ENCODE measurements at places on chromosomes 2 and 18.

GRCh38 chr2:206341396-206341795 is 66.9 kb downstream of the ZDBF2 start:
- no peak for DNase-seq

GRCh38 chr2:60608679-60609078 is 55.2 kb upstream of the BCL11A start:
- no peak for DNase-seq

- no peak for DNase-seq
Observed at GRCh38 chr18:62521593-62521992, 1.2 kb upstream of the ZCCHC2 start.

- DNase-seq = no peak
Observed at GRCh38 chr18:79964330-79965118, at the start of gene HSBP1L1. TSS of gene HSBP1L1 (plus strand) at chr18:79964643. CDS start at chr18:79964736, 93 bp downstream.

Measured in pulmonary artery endothelial cell (primary cell).